Dermis microvascular lymphatic vessel endothelial cell (primary cell): ENCODE measurements at places on chromosomes 11 and 22. TPM values are rescaled to one million over a fixed set of nuclear protein-coding genes. Genes with fewer than 3 reads are reported as not detected.

GRCh38 chr11:62508336-62509058 is 38.1 kb downstream of the AHNAK start:
- peak; percentile 76 for DNase-seq

DNA sequence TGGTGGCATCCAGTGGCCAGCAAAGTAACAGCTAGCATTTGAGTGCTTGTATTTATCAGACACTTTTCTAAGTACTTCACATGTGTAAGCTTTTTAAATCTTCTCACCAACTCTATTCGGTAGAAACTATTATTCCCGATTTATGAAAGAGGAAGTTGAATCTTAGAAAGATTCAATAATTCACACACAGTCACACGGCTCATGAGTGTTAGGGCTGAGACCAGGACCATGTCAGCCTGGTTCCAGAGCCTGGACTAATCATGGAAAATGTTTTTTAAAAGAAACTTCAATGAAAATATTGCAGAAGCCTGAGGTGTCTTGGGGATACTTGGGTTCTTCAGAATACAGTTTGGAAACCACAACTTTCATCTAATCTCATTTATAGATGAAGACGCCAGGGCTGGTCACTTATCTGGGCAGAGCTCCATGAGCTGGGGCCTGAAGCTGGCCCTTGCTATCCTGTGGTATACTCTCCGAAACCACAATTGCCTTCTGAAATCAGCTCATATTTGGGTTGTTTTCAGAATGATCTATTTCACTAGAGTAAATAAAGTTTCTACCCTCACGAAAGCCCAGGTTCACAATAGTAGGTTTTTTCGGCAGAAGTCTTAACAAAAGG is 4.3 kb upstream of the CRTAM start:
- no peak for DNase-seq

DNA sequence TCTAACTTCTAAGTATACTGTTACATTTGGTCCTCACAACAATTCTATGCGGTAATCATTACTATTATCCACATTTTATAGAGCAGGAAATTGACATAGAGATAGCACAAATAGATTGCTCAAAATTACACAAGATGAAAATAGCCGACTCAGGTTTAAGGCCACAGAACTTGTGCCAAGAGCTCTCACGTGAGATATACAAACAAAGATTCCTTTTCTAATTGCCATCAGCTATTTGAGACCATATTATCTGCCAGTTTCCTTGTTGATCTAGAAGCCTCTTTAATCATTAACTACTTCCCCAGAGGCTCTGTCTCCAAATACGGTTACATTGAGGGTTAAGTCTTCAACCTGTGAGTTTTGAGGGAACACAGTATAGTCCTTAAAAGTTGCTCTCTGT is 61.0 kb upstream of the GLYATL1B start:
- no peak for DNase-seq

Gene PANX3
- total RNA-seq = not detected in 2 replicates

- no peak for DNase-seq
These were observed 9.9 kb downstream of the NDUFV1 start for GRCh38 chr11:67616431-67617242.

Gene DTX4
- 10.4 and 49.6 TPM in 2 replicates for total RNA-seq

Gene TMPRSS6
- total RNA-seq = not detected in 2 replicates

DNA sequence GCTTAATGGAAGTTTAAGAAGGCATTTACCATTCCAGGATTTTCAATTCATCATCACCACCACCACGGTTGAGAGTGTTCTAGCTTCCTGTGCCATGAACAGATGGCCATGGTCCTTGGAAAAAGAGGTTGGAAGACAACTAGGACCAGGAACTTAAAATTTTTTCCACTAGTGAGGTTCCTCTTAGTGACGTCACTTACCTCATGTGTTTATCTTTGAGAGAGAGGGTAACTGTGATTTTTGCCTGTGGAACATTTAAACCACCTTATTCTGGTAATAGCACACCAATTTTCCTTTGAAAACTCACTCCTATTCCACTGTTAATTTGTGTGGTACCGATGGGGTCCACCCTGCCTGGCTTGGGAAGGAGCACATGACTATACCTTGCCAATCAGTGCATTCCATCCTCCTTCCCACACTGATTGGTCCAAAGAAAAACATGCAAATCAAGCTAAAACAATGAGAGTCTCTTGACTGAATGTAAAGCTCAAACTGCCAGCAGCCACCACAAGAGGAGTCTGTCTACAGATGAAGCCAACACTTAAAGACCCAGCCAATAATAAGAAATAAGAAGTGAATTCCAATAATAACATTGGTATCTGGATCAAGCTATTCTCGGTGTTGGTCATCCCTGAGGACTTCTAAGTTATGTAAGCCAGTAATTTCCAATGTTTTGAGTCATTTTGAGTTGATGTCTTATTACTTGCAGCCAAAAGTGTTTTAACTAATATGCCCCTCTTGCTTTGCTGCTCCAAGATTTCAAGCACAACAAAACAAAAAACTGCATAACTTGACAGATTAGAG is 111.8 kb downstream of the MPPED2 start:
- DNase-seq = no peak

Gene ACR
- under 0.01 and 0.38 TPM in 2 replicates for total RNA-seq

DNA sequence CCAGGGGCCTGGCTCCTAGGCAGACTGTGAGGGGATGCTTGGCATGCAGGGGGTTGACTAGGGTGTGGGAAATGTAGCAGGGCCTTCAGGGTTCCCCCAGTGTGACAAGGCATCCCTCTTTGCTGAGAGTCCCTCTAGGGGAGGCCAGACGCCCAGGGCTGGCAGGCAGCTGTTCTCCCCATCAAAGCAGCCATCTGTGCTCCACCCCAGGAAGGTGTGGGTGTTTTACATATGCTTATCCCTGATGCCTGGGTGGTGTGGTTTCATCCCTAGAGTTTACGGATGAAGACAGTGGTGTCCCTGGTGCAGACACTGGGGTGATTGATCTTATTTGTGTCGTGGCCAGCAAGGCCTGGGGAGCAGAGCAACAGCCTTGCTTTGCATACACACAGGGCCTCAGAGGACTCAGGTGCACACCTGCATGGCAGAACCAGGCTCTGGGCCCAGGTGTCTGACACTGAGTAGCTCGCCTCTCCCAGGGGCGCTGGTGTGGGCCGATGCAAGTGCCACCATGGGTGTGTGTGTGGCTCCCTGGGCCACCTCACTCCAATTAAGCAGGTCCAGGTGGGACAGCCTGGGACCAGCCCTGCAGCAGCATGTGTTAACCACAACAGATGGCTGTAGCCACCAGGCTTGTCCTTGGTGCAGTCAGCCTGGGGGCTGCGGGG is 74.2 kb downstream of the MED15 start:
- DNase-seq = no peak

- no peak for DNase-seq
These were observed 70.1 kb upstream of the LINC01488 start for GRCh38 chr11:69411257-69411924.

GRCh38 chr22:49825436-49825835 is 2.2 kb downstream of the BRD1 start:
- peak; percentile 16 for DNase-seq

DNA sequence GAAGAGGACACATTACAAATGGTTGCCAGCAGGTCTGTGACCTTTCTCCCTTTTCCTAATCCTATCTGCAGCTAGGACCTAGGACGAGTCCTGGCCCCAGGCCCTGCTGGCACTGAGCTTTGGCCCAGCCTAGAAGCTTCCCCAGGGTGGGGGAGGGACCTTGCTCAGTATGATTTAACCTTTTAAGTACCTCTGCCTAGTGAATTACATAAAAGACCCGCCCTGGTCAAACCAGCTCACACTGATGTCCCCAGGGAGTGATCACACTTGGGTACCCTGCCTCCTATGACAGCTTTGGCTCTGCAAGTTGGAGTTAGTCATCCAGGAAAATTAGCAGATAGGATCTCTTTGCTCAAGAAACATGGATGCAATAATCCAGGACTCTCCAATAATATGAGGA is 21.9 kb downstream of the ASCC2 start:
- DNase-seq = no peak

DNA sequence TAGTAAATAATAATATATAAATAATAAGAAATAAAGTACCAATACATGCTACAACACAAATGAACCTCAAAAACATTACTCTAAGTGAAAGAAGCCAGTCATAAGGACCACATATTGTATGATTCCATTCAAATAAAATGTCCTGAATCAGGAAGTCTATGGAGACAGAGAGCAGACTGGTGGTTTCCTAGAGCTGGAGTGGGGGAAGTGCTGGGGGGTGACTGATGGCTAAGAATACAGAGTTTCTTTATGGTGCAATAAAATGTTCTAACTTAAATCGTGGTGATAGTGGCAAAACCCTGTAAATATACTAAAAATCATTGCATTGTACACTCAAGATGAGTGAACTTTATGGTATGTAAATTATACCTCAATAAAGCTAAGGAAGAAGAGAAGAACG is 376.5 kb downstream of the BUD13 start:
- peak; percentile 82 for DNase-seq

DNA sequence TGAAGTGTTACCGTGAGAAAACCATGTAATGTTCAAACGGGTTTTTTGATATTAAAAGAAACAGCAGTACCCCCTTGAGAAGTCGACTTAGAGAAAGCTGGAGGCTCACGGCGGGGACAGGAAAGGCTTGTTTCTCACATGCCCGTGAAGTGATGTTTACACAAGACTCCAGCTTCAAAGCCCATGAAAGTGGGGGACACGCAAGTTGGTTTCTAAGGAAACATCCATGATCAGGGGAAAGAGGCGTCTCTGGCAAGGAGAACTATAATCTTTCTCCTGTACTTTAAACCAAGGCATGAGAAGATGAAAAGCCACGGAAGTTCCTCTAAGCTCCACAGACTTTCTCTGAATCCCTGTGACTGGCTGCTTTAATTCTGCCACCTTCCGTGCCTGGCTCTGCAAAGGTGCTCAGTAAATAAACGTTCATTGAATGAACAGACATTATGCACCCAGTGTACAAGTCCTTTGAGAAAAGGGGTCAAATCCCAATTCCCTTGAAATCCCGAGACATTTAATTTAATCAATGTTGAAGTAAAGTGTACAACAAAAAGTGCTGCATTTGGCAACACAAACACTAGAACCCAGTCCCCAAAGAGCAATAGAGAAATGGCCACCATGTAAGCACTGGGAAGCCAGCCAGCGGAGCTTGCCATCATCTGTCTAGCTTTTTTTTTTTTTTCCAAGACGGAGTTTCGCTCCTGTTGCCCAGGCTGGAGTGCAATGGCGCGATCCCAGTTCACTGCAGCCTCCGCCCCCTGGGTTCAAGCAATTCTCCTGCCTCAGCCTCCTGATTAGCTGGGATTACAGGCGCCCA is 58.7 kb downstream of the AHNAK start:
- no peak for DNase-seq

Gene DGCR6
- total RNA-seq = 0.25 and 0.51 TPM in 2 replicates

- no peak for DNase-seq
These were observed 1.3 kb downstream of the PPP1CA start for GRCh38 chr11:67400251-67400941.

Gene OR52H1
- 0.13 TPM in 2 replicates for total RNA-seq

- peak; percentile 10 for DNase-seq
These were observed 50.6 kb upstream of the MPEG1 start for GRCh38 chr11:59263225-59263894.

Gene IGSF22
- 0.13 and 0.26 TPM in 2 replicates for total RNA-seq

DNA sequence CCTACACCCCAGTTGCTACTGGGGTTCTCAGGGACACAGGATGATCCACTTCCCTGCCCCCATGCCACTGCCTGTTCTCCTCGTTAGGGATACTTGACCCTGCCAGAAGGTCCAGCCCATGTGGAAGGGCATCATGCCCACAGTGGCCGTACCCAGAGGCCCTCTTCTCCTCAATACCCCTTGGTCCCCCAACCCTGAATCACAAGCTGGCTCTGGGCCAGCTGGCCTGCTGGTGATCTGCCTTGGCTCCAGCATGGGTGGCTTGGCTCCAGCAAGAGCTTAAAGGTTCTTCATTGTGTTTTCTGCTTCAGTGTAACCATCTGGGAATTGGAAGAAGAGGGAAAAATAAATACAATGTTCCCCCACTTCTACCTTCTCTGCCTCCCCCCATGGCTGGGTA is 11.1 kb upstream of the TPBGL start:
- DNase-seq = no peak

- DNase-seq = no peak
These were observed 7.9 kb downstream of the CD82 start for GRCh38 chr11:44573333-44573732.

GRCh38 chr22:46045459-46046298 is 68.7 kb upstream of the WNT7B start:
- no peak for DNase-seq

DNA sequence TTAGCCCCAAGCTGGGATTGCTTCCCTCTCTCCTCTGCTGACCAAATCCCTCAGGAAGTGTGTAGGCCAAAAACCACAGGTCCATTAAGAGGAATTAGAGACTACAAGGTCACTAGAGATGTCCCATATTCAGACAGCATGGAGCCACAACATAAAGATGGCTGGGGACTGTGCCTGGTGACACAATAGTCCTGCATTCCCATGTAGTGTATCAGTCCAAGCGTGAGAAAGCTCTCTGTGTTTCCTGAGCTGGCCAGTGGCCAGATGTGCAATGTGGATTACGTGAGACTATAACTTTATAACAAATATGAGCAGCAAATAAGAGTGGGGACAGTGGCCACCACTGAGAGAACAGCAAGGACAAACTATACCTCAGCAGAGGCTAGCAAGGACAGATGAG is 7.6 kb upstream of the MS4A10 start:
- DNase-seq = peak; percentile 96

Gene SCGB1C1
- total RNA-seq = not detected in 2 replicates

GRCh38 chr11:995752-996420 is 40.6 kb downstream of the MUC6 start:
- no peak for DNase-seq

- DNase-seq = no peak
These were observed 19.2 kb upstream of the MRGPRX1 start for GRCh38 chr11:18958221-18958910.

DNA sequence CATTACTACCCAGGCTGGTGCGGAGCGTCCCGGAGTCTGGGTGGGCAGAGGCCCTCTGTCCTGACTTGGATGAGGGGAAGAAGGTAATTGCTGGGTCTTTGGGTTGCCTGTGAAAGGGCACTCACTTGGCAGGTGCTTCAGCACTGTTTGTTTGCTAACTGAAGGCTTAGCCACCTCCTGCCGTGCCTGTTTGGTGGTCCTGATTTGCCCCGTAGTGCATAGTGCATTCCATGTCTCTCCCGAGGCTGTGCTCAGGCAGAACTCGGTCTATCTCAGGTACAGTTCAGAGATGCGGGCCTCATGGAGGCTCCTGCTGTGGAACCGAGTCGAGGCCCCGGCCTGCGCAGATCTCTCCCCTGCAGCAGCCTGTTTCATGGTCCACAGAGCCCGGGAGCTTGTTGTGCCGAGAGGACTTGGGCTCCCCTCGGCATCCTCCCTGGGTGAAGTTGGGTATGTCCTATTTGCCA is 146.2 kb downstream of the TBC1D22A start:
- no peak for DNase-seq

Gene SLC22A25
- total RNA-seq = not detected in 2 replicates
